ENCODE measurements at places on chromosomes 1 and 21.
A peak's percentile ranks its signal among the peaks of the same experiment; 100 is the strongest.

DNA sequence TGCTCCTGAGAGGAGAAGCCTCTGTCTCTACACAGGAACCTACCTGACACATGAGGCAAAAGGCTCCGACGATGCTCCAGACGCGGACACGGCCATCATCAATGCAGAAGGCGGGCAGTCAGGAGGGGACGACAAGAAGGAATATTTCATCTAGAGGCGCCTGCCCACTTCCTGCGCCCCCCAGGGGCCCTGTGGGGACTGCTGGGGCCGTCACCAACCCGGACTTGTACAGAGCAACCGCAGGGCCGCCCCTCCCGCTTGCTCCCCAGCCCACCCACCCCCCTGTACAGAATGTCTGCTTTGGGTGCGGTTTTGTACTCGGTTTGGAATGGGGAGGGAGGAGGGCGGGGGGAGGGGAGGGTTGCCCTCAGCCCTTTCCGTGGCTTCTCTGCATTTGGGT is 3.9 kb upstream of the ACKR1 start:
- DNase-seq = no peak

DNA sequence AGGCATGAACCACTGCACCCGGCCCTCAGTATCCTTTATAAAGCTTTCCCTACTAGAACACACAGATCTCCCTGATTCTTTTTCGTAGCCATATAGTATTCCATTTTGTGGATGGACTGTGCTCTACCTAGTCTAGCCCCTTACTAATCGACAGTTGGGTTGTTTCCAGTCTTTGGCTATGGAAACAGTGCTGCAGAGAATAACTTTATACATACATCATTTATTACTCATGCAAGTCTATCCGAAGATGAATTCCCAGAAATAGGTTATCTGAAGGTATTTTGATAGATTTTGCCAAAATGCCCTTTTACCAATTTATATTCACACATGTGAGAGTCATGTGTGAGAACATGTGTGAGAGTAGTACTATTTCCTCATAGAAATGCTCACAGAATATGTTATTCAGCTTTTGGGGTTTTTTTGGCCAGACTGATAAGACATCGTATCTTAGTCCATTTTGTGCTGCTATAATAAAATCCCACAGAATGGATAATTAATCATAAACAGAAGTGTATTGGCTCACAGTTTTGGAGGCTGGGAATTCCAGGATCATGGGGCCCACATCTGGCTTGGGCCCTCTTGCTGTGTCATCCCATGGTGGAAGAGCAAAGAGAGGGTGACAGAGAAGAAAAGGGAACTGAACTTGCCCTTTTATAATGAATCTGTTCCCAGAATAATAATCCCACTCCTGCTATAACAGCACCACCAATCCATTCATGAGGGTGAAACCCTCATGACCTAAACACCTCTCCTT is 17.3 kb upstream of the FGR start:
- DNase-seq = no peak

DNA sequence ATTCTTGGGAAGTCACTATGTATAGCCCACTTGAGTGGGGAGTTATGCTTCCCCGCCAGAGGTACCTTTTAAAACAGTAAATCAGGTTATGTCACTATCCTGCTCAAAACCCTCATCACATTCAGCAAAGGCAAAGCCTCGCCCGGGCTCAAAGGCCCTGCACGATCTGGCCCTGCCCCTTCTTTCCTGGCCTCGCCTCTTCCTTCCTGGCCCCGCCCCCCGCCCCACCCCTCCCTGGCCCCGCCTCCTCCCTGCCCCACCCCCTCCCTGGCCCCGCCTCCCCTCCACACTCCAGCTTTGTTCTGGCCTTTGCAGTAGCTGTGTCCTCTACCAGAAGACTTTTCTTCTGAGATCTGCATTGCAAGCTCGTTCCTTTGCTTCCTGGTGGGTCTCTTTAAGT is 6.6 kb downstream of the LDLRAD2 start:
- peak; percentile 80 for DNase-seq

DNA sequence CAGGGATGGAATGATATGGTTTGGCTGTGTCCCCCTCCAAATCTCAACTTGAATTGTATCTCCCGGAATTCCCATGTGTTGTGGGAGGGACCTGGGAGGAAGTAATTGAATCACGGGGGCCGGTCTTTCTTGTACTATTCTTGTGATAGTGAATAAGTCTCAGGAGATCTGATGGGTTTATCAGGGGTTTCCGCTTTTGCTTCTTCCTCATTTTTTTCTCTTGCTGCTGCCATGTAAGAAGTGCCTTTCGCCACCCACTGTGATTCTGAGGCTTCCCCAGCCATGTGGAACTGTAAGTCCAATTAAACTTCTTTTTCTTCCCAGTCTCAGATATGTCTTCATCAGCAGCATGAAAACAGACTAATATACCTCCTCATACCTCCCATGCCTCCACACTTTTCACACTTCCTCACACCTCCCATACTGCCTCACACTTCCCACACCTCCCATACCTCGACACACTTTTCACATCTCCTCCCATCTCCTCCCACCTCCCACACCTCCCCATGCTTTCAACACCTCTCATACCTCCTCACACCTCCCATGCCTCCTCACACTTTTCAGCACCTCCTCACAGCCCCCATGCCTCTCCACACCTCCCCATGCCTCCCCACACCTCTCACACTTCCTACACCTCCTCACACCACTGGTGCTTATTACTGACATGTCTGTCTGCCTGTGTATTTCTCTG is 21.3 kb downstream of the GPR137B start:
- no peak for DNase-seq

DNA sequence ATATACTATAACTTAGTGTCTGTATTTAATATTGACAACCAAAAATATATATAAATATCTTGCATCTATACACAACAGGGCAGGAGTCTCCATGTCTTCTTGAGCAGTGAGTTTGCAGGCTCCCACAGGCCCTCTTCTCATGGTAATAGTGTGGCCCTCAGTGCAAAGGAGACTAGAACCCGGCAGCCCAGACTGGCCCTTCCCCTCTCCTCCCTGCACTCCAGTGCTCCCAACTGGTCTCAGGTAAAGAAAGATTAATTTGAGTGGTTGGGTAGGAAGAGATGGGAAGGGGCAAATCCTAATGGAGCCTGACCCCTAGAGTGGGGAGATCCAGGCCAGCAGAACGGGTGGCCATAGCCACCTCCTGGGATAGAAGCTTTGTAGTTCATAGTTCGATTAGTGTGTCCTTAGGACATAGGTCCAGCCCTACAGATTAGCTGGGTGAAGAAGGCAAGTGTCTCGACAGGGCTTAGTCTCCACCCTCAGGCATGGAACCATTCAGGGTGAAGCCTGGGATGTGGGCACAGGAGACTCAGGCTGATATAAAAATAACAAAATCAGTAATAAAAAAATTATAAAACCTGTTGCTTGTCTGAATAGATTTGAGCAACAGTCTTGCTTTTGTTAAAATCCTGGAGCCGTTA is 32.3 kb downstream of the SLC2A1 start:
- DNase-seq = no peak

DNA sequence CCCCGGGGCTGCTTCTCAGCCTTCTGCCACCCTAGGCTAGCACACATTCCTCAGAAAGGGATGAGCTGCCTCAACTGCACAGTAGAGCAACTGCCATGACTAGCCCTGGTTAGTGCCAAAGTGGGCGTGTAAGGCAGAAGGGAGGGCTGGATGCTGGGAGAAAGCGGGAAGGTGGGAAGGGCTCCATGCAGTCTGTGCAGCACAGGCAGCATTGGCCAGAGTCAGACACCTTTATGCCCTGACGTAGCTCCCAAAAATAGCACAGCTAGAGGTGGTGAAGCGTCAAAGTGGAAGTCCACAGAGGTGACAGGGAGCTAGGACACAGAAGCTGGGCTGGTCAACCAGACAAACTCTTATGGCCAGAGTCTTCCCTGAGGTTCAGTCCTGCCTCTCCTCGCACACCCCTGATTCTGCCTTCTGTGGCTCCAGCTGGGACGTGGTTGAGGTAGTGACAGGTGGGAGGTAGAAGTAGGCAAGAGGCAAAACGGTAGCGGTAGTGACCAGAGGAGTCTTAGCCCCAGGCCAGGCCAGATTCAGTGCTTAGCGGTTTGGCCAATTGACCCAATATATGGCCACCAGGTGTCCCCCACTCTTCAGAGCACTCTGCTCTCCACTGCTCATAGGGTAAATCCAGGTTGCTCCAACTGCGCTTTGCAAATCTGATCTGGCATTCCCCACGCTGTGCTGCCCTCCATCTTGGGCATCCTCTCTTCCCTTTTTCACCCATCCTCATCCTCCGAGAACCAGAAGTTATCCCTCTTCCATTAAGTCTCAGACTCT is 45.6 kb downstream of the DDX20 start:
- no peak for DNase-seq

DNA sequence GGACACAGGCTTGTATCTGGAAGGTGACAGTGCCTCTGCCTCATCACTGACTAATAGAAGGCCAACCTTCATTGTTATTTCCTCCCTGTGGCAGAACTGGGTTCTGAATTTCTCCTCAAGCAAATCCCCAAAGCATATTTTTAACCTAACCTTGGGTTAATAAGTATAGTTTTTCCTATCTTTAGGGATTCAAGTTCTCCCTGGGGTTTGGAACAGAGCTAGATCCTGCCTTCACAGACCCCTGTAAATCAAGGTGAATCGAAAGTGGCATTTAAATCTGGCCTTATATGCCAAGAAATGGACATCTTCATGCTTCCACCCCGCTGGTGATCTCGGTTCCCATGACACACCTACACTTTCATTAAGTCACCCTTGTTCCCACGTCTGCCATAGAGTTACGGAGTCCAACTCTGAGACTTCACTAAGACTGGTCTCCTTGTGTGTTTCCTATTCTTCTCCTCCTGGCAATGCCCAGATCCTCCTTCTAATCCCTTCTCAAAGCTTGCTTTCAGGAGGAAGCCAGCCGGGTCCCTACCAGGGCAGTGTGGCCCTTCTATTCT is 4.3 kb upstream of the CHI3L2 start:
- no peak for DNase-seq

- peak; percentile 51 for DNase-seq
These were observed 1.8 kb downstream of the AGPAT3 start for GRCh38 chr21:43866659-43867331.

DNA sequence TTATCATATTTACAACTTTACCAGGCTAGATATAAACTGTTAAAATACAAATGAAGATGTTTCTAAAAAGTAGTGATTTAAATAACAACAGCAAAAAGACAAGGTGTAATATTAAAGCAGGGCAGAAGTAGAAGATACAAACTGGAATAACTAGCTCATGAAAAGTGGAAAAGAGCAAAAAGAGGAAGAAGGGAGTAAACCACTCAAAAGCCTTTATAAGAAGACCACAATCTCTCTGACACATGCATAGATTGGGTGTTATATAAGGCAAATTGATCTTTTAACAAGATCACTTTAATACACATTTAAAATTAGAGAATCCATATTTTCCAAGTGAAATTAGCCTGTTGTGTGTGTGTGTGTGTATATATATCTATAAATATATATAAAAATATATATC is 5.0 kb downstream of the DENND1B start:
- DNase-seq = no peak

DNA sequence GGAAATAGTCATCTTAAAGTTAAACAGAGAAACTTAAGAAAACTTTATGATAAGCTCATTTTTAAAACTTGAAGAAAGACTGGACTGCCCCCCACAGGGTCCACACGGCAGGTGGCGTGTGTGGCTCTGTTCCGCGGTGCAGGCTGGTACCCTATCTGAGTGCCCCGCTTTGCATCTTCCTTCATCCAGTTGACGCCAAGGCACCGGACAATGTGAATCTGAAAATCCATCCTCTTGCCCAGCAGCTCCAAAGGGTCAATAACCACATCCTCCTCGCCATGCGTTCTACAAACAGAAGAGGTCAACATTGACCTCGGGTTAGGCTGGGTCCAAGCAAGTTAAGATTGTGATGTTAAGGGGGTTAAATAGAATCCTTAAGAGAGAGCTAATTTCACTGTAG is 54.5 kb downstream of the SCCPDH start:
- DNase-seq = no peak

DNA sequence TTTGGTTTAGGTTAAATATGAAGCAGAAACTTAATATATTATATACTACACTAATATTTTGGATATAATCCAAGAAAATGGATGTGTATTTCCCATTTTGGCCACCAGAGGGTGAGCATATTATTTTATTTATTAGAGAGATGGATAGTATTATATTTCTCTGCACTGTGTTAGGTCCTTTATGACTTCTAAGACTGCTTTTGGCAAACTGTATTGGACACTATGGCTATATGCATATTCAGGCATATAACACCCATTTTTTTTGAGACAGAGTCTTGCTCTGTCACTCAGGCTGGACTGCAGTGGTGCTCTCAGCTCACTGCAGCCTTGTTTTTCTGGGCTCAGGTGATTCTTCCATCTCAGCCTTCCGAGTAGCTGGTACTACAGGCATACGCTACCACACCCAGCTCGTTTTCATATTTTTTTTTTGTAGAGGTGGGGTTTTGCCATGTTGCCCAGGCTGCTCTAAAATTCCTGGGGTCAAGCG is 17.8 kb upstream of the PGM1 start:
- no peak for DNase-seq

DNA sequence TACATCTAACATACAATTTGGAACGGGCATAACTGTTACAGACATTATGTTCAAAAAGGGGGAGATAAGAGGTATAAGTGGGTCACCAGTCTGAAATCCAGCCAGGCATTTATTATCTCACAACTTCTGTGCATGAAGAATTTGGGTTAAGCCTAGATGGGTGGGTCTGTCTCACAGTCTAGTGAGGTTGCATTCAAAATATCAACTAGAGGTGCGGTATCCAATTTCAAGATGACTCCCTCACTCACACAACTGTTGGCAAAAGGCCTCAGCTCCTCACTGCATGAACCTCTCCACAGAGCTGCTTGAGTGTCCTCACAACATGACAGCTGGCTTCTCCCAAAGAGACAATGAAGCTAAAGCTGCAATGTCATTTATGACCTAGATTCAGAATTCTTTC is 4.7 kb downstream of the AUNIP start:
- no peak for DNase-seq

DNA sequence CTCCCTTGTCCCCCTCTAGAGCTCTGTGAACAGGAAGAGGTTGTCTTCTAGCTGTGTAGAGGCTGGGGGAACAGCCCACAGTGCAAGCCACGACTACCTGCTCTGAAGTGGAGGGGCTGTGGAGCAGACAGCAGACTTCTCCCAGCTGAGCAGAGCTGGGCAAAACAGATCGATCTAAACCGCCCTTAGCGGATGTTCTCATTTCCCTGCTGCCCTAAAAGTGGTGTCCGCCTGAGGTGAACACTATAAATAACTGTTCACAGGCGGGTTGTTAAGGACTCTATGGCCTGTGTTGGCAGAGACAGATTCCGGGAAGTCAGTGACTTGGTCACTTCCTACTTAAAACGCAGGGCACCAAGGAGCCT is 203.2 kb downstream of the RHOU start:
- DNase-seq = no peak

GRCh38 chr1:121519042-121519755 is 334.4 kb downstream of the SRGAP2C start:
- DNase-seq = peak; percentile 5
